Activated naive CD8-positive, alpha-beta T cell treated with anti-CD3 and anti-CD28 coated beads, Interleukin-2, amount 50 U/mL, for 24 hours (primary cell): ENCODE measurements at places on chromosomes 3 and 15.

DNA sequence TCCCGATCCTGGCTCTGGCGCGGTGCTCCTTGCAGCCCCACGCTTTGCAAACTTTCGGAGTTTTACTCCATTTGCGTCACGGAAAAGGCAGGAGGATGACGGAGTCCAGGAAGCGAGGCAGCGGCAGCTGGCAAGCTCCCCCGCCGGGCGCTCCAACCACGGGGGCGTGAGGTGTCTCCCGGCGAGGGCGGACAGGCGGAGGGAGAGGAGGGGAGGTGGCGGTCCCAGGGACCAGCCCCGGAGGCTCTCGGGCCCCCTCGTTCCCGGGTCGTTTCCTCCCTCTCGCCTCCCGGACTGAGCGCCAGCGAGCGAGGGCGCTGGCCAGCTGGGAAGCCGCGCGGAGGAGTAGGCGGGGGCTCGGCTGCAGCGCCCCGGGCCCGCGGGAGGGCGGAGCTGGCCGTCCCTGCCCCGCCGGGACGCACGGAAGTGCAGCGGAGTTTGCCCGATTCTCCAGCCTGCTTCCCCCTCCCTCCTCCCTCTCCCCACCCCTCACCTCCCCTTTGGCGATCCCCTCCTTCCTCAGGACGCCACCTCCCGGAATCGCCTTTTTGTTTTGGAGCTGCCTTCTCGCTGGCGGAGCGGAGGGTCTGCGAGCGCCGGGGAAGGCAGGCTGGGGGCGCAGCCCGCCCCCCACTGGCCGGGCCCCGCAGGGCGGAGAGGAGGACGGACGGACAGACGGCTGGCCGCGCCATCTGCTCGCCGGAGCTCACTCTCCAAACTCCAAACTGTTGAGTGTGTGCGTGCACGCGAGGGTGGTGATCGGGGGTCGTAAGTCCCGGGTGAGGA is at the start of gene SNX33:
Gene SNX33 (plus strand): TSS at position 543 of the 786 bp plus-strand sequence. CDS start 1,191 bp downstream, outside the sequence.
- peak; percentile 70 for DNase-seq

DNA sequence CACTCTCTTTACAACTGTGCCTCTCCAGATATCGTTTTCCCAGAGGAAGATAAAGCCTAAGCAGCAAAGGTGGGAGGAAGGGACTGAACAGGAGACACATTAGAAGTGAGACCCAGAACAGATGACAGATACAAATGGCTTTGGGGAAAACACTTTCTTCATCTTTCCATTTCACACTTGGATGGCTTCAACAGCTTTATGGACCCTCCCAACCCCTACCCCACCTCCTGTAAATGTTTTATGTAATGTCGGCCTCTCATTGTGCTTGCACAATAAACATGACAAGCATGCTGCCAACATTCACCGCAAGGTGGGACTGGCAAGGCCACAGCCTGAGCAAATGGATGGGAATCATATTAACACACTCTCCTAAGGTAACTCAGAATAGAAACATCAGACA is 1088.6 kb downstream of the TUSC7 start:
- no peak for DNase-seq

- DNase-seq: no peak
These were observed 10.3 kb upstream of the SLC25A38 start for GRCh38 chr3:39372833-39373232.

GRCh38 chr15:70140025-70140542 is 42.4 kb upstream of the TLE3 start:
- no peak for DNase-seq

- no peak for DNase-seq
These were observed 34.5 kb downstream of the NCEH1 start for GRCh38 chr3:172676196-172676922.

- DNase-seq: no peak
These were observed 385.5 kb downstream of the FOXP1 start for GRCh38 chr3:71197841-71198565.

DNA sequence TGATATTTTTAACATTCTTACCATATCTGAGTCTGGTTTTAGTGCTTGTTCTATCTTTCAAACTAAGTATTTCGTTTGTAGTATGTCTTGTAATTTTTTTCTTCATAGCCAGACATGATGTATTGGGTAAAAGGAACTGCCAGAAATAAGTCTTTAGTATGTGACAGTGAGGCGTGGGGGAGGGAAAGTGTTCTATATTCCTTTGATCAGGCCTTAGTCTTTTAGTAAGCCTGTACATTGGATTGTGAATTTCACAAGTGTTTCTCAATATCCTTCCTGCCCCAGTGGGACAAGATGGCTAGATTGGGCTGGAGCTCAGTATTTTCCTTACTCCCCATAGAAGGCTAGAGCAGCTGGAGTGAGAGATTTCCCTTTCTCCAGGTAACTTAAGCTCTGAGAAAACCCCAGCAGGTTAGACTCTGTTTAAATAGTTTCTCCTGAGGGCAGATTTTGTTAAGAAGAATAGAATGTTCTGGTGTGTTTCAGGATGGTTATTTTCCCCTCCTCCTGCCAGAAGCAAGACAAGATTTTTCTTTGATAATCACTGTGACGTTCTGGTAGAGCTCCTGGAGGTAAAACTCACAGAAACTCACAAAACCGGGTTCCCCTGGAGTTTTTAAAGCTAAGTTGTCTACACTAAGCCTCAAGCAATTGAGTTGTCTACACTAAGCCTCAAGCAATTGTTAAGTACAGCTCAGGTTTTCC is 140.7 kb upstream of the ARPP21 start:
- no peak for DNase-seq

GRCh38 chr3:26202169-26202568 is 412.3 kb downstream of the OXSM start:
- DNase-seq: no peak

DNA sequence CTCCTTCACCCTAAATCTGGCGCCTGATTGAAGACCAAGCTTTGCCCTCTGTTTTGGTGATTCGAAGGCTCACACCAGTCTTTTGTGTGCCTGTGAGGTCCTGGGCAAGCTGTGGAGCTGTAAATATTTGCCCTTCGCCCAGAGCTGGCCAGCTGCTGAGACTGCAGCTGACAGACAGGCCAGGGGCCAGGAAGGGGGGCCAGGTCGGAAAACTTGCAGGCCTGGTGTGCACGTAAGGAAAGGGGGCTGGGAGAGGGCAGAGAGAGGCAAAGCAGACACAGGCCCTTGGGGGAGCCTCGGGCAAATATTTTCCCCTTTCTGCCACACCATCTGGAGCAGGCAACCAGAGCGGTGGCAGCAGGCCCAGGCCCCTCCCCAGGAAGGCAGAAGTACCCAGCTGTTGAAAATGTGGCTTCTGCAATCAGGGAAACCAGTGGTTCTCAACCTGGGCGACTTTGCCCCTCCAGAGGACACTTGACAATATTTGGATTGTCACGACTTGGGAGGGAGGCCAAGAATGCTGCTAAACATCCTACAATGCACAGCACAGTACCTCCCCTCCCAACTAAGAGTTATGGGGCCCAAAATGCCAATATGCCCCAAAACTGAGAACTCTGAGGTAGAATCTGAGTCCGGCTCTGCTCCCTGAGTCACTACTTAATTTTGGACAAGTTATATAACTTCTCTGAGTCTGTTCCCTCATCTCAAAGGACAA is 2.5 kb downstream of the PDZRN3 start:
- no peak for DNase-seq

GRCh38 chr3:133412183-133413132 is 12.6 kb downstream of the BFSP2 start:
- no peak for DNase-seq

DNA sequence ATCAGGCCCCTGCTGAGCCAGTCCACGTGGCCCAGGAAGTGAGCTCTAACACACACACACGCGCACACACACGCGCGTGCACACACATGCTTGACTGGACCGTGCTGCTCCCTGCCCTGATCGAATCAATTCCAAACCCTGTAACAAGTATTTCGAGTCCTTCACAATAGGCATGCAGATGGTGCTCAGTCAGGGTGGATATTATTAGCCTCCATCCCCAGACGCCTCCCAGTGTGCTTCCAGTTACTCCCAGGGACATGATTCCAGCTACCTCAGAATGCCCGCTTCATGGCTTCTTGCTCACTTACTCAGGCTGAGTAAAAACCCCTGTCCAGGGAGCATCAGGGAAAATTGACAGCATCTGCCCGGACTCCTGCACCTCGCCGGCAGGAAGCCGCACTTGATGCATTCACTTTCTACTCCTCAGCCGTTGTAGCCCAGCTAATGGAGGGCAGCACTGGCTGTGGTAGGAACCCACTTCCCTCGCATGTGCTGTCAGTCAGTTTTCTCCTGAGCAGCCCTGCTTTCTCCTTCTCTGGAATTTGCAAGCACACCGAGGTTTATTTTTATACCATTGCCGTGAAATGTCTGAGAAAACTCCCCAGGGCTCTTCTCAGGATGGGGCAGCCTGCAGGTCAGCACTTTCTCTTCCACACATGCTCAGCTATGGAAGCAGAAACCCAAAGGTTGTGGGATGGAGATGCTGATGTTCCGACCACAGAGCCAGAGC is 126.1 kb upstream of the ABHD17C start:
- no peak for DNase-seq

DNA sequence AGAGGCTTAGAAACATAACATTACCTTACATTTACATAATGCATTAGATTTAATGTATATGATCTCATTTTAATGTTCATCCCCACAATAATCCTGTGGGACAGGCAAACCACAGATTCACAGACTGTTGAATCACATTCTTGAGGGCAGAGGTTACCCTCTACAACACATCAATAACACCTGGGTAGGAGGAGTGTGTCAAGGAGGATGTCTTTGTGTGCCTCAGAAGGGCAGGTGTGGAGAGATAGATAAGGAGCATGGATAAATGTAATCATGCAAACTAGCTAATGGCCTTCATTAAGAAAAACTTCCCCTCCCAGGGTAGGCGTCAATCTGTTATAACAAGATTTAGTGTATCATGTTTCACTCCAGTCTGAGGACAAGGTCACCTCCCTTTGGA is 12.9 kb upstream of the MB21D2 start:
- DNase-seq: no peak

DNA sequence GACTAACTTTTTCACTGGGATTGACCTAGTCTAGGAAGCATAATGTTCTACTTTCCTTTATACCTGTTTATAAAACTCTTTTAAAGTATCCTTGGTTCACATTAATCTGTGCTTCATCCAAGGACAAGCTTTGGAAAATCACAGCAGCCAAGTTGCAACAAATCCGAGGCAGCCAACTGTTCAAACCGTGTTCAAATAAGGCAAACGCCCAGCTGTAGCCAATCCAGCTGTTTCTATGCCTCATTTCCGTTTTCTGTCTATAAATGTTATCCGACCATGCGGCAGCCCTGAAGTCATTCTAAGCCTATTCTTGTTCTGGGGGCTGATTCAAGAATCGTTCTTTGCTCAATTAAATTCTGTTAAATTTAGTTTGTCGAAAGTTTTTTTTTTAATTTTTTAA is 78.3 kb downstream of the FMN1 start:
- DNase-seq: no peak

DNA sequence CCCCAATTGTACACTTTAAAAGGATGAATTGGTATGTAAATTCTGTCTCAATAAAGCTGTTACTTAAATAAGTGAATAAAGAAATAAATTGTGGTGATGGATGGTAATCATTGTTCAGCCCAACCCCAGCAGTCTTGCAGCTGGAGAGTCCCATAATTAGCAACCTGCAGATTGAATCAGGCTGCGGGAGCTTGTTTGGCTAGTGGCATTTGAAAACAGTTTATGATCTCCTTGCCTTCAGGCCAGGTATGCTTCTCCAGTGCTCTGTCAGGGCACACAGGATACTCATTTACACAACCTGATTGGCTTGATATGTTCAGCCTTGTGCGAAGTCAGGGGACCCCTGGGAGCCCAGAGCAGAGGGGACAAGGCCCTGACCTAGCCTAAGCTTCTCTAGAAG is 16.5 kb upstream of the TSEN2 start:
- no peak for DNase-seq

DNA sequence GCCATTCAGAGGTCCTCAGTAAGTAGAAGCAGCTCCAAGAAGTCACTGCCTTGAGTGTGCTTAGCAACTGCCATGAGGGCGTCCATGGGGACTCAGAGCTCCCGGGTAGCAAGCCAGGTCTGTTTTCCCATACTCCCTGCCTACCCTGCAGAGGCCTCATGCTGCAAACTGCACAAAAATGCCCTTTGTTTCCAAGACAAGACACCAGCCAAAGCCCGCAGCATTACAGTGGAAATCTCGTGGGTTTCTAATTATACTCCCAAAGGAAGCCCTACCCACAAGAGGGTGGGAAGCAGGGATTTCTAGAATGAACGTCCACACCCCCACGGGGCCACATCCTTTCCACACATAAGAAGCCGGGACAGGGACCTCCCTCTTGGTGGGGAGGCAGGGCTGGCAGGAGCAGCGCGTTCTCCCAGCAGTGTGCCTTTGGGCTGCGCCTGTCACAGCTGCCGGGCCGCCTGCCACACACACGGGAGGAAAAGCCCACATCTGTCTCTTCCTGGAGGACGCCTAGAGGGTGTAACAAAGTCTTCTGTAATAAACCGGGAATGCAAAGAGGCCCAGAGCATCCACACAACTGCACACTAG is 31.1 kb downstream of the FAM174B start:
- no peak for DNase-seq

DNA sequence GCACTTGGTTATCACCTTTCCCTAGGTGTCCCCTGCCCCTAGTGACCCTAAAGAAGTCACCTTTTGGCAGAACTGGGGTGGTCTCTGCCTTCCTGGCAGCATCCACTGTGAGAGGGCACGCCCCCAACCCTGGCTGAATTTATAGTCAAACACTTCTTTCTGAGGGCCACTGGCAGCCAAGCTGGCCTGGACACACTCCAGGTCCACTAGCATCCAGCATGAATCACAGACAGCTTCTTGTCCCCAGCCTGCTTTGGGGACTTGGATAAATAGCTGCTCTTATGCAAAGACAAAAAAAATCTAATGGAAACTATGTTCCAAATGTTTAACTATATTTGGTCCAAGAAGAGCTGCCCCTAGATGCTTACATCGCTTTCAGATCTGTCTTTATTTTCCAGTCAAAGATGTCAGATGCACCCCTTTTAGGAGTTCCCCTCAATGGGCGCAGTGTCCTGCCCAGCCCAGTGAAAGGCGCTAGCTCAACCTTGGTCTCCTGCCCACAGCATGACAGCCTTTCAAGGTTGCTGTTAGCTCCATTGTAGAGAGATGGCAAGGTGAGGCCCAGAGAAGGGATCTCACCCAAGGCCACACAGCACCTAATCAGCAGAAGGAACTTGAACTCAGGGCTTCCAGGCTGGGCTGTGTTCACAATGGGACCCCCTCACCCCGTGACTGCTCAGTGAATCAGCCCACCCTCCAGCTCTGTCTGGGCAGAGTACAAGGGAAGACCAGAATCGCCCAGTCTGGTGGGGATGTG is 7.0 kb downstream of the RASL12 start:
- no peak for DNase-seq

DNA sequence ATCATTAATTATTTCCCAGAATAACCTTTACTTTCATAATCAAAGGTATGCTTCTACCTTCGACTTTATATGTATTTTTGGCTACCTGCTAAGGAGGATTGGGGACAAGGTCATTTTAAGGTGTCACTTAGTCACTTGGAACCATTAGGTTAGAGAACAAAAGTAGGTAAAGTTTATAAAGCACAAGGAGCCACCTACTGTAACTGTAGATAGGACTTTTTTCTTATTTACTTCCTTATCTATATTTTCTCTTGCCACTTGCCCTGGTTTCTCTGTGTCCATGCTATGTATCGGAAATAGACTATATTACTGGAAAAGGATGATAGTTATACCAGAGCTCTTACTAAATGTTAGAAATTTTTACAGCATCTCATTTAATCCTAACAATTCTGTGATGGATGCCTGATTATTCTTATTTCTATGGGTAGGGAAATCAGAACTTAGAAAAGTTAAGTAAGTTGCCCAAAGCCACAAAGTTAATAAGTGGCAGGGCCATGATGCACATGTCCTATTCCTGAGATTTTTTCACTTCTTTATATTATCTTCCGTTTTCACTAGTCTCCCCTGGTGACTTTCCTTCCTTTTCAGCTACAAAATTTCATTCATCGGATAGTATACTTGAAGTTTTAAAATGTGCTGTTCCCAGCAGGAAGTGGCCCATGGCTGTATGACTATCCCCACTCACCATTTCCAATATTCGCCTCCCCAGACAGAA is 132.5 kb downstream of the CMSS1 start:
- no peak for DNase-seq
